ENCODE measurements at places on chromosomes 3 and 15. TPM values are rescaled to one million over a fixed set of nuclear protein-coding genes. Genes with fewer than 3 reads are reported as not detected.

Gene OR5K2
- total RNA-seq: not detected

Gene A4GNT
- total RNA-seq: not detected

Gene UROC1
- not detected for total RNA-seq

Gene CLRN1
- total RNA-seq: not detected

Gene TMCO5A
- total RNA-seq: not detected

All from A549 treated with Mapracorat at 1 μM for 4 hours (cell line).